ENCODE measurements at places on chromosomes 16 and 17.

DNA sequence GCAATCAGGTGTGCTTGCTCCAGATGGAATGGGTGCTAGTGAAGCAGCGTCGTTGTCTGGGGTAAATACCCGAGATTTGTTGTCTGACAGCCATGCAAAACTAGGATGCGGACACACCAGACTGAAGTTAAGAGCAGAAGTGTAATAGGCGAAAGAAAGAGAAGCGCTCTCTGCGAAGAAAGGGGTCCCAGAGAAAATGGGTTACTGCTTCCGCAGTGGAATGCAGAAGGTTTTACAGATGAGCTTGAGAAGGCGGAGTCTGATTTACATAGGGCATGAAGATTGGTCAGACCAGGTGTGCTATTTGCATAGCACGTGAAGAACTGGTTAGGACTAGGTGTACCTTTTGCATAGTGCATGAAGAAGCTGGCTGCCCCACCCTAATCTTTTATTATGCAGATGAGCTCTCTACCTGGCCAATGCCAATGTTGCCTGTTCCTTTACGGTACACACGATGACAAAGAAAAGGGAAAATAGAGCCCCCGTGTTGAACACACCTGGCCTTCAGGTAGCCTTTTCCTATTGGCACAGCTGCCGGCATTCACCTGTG, 32.0 kb upstream of the SNN start:
- H3K4me3 ChIP-seq: no peak overlapping the region
- H3K4me1 ChIP-seq: peaks cover 20% of the 10 kb centered on the region
- DNase-seq: no peak

DNA sequence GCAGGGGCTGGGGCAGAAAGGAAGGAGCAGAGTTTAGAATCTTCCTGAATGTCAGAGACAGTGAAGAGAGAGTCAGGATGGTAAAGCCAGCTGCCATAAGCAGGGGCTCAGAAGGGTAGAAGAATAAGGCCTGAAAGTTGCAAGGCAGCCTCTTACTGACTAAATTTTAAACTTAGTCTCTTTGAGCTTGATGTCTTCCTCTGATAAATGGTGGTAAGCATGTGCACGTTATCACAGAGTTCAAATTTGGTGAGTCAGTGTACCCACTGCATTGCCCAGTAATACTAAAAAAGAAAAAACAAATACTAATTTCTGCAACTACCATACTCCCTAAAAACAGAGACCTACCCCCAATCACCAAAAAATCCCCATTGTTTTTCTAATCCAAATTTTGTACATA, 45.2 kb downstream of the SIAH1 start:
- H3K4me3 ChIP-seq: no peak overlapping the region
- H3K4me1 ChIP-seq: no peaks in the 10 kb centered on the region
- no peak for DNase-seq

DNA sequence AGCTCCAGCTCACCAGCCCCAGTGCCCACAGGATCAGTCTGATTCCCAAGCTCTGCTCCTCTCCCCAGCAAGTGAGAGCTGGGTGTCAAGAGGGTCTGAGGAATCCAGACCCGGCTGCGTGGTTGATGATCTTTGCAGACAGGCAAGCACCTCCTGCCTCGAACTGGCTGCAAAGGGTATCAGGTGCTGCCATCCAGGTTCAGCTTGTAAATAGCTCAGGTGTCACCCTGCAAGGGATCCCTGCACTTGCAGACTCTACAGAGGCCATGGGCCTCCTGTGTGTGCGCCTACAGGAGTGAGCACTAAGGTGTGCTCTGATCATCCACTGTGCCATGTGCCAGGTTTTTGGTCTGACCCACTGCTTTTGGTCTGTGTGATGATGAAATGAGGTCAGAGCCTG, 16.2 kb downstream of the DEXI start:
- H3K27me3 ChIP-seq: no peaks in the 10 kb centered on the region
- peaks cover 23% of the 10 kb centered on the region for H3K36me3 ChIP-seq
- no peak overlapping the region for H3K27ac ChIP-seq
- no peak for DNase-seq
- no peak overlapping the region for H3K4me3 ChIP-seq
- peaks cover 6% of the 10 kb centered on the region for H3K4me1 ChIP-seq

- H3K27ac ChIP-seq: no peak within 1 kb of the TSS
- DNase-seq: peak; percentile 100
- H3K4me1 ChIP-seq: peaks cover 51% of the 10 kb centered on the region
- no peak within 1 kb of the TSS for H3K4me3 ChIP-seq
- peaks cover 17% of the 10 kb centered on the region for H3K36me3 ChIP-seq
- H3K27me3 ChIP-seq: no peaks in the 10 kb centered on the region
Measured at GRCh38 chr16:46688654-46689364, at the start of gene VPS35. TSS of gene VPS35 (minus strand) at chr16:46689178. CDS start at chr16:46689133, 45 bp downstream.

DNA sequence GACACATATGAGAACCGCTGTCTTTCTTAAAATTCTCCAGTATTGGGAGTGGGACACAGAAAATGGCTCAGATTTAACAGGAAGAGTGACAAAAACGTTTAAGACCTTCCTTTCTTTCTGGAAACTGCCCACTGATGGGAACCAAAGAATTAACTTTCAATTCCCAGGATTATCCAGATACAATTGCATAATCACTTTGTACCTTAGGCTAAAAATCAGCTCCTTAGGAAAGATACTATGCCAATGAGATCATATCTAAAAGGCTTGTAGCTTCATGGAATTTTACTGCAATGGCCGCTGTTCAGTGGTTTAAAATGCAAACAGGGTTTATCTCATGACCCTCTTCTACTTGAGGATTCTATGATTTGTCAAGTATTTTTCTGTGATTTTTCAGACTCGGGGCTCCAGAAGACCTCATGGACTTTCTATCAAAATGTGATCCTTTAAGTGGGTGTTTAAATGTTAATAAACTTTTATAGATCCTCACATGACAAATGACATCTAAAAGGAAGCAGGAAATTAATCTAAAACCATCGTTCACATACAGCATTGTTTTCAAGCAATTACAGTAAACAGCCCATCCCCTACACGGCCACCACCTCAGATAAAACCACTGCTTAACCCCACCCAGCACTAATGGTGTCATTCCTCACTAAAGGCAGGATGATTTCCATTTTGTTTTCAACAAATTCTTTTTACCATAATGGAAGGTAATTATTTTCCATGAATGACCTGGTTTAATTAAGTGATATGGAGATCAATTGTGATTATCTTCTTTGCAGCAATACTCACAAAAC, 31.6 kb upstream of the ERN1 start:
- no peak for DNase-seq
- H3K36me3 ChIP-seq: no peaks in the 10 kb centered on the region
- H3K4me3 ChIP-seq: no peak overlapping the region

- H3K4me3 ChIP-seq: no peak overlapping the region
- no peaks in the 10 kb centered on the region for H3K36me3 ChIP-seq
- no peak for DNase-seq
- no peak overlapping the region for H3K27ac ChIP-seq
Measured at GRCh38 chr16:75503801-75504200, 8.6 kb upstream of the CHST6 start.

DNA sequence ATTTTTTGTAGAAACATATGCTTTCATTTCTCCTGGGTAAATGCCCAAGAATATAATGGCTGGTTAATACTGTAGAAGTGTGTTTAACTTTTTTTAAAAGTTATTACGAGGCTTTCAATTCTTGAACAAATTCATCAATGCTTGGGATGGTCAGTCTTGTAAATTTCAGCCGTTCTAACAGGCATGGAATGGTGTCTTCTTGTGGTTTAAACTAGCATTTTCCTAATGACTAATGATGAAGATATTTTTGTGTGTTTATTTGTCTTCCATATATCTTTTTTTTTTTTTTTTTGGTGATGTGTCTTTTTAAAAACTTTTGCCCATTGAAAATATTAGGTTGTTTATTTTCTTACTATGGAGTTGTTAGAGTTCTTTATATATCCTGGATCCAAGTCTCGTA, 67.1 kb downstream of the MGAT5B start:
- H3K4me3 ChIP-seq: no peak overlapping the region
- H3K27me3 ChIP-seq: no peaks in the 10 kb centered on the region
- no peaks in the 10 kb centered on the region for H3K36me3 ChIP-seq

DNA sequence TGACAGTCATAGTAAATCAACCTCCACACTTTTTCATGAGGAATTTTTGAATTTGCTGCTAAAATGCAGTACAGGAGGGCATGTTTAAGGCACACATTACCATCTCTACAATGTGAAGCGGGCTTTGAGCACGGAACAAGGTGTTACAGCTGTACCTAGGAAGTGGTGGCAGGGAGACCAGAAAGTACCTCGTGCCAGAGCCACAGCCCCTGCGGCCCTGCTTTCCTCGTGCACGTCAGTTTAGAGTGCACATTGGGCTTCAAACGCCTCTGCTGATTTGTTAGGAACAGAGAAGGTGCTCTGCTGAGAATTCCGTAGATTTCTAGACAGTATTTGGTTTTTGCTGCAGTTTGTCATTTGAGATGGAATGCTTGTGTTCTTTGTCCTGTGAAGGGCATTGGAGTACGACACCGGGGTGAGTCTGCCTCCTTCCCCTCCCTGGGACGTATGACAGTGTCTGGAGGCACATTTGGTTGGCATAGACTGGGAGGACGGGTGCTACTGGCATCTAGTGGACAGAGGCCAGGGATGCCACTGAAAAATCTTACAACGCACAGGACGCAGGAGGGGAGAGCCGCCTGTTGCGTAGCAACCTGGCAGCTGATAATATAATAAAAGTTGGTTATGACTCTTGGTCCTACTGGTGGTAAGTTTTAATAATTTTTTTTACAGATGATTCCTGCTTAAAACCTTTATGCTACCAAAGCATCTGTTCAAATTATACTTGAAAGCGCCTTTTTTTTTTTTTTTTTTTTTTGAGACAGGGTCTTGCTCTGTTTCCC, 9.1 kb downstream of the FOXK2 start:
- no peak for DNase-seq
- peaks cover 48% of the 10 kb centered on the region for H3K4me1 ChIP-seq
- peak overlapping the region; percentile 4 for H3K27ac ChIP-seq
- H3K27me3 ChIP-seq: no peaks in the 10 kb centered on the region
- no peak overlapping the region for H3K4me3 ChIP-seq

- H3K27me3 ChIP-seq: no peaks in the 10 kb centered on the region
- H3K36me3 ChIP-seq: peaks cover 23% of the 10 kb centered on the region
- H3K4me3 ChIP-seq: no peak overlapping the region
- no peak for DNase-seq
- H3K4me1 ChIP-seq: peaks cover 34% of the 10 kb centered on the region
- no peak overlapping the region for H3K27ac ChIP-seq
Measured at GRCh38 chr17:49638818-49639217, 39.1 kb downstream of the SPOP start.

DNA sequence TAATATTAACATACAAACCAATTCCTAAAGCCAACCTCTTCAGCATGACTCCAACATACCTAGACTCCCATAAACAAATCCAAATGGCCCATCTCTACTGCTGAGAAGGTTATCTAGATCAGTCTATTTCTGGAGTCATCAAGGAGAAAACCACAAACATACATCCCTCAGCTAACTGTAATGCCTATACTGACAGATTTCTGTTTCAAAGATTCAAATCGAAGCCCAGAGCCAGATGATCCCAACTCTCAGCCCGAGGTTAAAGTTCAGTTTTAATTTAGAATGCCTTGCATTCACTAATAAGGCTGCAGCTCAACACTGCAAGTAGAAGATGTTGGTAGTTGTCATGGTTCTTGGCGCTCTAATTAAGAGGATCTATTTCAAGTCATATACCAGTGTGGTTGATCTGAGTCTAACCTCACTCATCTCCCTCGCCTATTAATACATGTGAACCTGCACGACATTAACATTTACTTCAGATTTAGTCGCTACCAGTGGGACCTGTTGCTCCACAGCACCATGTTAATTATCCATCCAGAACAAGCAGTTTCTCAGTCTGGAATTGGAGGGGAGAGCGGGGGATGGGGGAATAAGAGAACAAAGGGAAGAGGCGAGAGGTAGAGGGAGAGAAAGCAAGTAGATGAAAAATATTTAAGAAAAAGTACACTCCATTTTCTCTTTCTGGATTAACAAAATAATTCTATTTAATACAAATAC, 15.4 kb downstream of the PHF12 start:
- no peak overlapping the region for H3K4me3 ChIP-seq
- peaks cover 38% of the 10 kb centered on the region for H3K36me3 ChIP-seq
- H3K27ac ChIP-seq: no peak overlapping the region

DNA sequence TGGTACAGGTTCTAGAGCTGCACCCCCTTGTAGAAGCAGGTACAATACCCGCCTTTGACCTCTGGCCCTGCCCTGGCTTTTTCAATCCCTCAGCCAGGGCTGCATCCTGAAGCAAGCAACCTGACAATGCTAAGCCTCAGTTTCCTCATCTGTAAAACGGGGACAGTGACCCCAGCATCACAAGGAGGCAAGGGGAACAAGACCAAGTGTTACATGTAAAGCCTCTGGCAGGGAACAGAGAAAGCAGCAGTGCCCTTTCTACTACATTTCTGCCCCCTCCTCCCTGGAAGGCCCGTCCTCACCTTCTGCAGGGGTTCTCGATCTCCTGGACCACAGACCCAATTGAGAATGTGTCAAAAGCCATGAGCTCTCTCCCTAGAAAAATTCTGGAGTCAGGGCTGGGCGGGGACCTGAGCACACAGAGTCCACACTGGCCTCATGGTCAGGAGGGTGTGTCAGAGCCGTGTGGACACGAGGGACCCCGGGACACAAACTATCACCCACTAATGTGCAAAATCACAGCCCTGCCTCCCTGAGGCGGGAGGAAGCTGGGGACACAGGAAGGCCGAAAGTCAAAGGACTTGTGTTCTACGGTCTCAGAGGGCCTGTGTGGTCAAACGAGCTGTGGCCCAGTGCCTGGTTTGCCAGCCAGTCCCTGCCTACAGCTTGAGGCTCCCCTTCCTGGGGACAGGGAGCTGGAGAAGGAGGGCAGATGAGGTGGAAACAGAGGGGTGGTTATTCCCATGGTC, 27.5 kb downstream of the LRRC75A start:
- no peaks in the 10 kb centered on the region for H3K36me3 ChIP-seq
- no peak overlapping the region for H3K4me3 ChIP-seq
- no peaks in the 10 kb centered on the region for H3K27me3 ChIP-seq
- H3K4me1 ChIP-seq: peaks cover 2% of the 10 kb centered on the region
- no peak for DNase-seq

DNA sequence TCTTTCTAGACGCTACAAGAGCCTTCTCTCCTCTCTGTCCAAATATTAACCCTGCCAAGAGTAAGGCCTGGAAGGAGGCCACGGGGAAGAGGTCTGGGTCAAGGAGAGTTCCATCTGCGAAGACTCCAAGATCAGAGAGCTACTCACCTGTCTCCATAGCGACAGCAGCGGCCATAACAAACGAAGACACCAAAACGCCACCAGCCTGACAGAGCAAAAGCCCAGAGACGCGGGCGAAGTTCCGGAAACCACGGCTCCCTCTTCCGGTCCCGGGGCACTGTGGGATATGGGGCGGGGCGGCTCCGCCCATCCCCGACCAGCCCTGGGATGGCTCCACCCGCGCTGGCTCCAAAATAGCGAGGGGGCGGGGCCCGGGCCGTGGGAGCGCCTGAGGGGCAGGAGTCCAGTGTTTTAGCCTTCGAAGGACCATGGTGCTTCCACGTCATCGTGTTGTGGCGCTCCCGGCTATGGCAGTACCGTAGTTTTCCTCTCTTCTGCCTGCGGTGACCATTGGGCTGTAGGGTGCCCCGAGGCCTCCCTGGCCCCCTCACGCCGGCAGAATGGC, at the start of the genes C17orf100 and MED31:
C17orf100 (plus strand) TSS at position 409 of the 565 bp plus-strand sequence; CDS start at position 561, 152 bp downstream.
MED31 (minus strand) TSS at position 252 of the 565 bp plus-strand sequence; CDS start at position 175, 77 bp downstream.
- peak within 1 kb of the TSS; percentile 96 for H3K4me3 ChIP-seq
- H3K27me3 ChIP-seq: peaks cover 8% of the 10 kb centered on the region
- peak; percentile 95 for DNase-seq
- H3K36me3 ChIP-seq: peaks cover 16% of the 10 kb centered on the region
- H3K27ac ChIP-seq: peak within 1 kb of the TSS; percentile 98
